Kidney glomerular epithelial cell (primary cell): ENCODE measurements at places on chromosomes 3 and 15.

GRCh38 chr3:37053753-37054152, 60.4 kb downstream of the MLH1 start:
- no peak for DNase-seq

- no peak for DNase-seq
Measured at GRCh38 chr15:89783111-89783860, 7.2 kb downstream of the MESP2 start.

GRCh38 chr15:89674526-89674925, 4.6 kb downstream of the PLIN1 start:
- no peak for DNase-seq

DNA sequence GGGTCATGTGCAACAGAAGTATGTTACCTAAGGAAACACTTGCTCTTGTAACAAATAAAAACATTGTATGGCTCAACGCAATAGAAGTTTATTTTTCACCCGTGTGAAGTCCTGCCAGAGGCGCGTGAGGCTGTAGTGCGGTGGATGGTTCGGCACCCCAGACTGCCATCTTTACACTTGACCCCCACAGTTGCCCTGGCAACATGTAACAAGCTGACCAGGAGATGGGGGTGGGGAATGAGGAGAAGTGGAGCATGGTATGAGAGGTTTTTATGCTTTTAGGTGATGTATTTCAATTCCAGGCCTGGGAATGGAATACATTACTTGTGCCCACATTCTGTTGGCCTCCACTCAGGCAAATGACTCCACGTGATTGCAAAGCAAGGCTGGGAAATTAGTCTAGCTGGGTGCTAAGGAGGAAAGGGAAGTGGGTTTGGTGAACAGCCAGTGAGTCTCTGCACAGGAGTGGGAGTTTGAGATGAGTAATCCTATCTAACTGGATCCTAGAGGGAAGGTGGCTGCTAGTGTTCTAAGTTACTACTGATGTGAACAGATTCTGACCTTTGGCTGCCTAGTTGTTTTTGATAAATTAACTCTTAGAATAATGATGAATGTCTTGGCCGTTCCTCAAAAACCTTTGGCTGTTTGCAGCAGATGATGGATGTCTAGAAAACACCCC, 33.8 kb upstream of the GREM1 start:
- DNase-seq = peak; percentile 96

- DNase-seq = no peak
Measured at GRCh38 chr3:177338697-177339219, 141.5 kb upstream of the TBL1XR1 start.

GRCh38 chr3:138949002-138949418, 2.0 kb downstream of the FOXL2NB start:
- peak; percentile 29 for DNase-seq

DNA sequence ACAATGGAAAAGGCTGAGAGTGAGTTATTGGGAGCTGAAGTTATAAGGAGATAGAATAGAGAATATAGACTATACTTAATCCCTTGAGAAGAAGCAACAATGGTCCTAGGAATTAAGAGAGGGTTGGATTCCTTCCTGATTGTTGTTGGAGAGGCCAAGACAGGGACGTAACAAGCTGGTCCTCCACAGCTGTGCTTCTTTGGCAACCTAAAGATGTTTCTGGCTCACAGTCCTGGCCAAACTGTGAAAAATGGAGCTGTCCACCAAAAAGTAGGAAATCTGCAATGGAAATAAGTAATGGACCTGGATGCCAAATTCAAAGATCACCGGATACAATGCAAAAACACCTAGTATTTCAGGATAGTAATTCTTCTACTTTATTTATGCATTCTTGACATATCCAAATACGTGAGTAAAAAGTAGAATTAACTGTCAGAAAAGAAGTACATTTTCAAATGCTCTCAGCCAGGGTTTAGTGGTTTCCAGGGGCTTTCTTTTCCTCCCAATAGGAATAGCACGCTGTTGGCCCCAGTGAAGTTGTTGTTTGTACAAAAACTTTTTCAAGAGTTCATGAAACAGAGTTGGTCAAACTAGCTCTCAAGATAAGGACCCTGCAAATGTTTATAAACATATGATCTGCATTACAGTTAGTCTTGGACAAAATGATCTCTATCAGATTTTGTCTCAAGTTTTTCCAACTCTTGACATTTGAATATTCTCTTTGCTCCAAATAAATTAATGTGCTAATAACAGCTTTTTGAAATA, 28.3 kb downstream of the CERS3 start:
- DNase-seq = no peak

DNA sequence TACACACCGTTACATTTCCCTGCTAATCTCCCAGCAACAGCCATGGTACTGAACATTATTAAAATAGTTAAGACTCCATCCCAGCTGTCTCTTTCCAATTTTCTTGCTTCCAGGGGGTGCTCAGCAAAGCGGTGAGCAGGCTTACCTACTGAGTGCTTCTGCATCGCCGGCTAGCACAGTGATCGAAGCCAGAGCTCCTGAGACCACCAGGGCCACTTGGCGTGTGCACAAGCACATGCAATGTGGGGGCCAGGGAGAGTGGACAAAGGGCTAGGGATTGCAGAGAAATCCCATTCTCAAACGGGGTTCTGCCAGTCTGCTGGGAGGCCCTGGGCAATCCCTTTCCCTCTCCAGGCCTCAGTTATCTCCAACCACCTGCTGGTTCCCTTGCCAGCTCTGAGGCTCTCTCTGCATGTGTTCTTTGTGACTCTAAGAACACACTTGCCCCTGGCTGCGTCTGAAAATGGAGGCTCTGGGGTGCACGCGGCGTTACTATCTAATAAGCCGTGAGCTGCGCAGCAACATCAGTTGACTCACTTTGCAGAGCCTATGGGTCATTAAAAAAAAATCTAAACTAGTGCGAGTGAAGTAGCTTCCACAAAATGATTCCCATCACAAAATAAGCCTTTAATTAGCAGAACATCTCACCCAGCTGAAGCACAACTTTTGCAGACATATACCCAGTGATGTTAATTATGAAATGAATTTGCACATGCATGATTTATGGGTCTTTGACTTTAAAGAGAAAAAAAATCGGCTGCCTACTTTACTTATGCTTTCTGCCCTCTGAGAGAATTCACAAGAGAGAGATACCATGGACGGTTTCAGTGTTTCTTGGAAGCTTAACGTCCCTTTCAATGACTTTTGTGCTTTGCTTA, 271.5 kb downstream of the TLE3 start:
- DNase-seq = no peak

DNA sequence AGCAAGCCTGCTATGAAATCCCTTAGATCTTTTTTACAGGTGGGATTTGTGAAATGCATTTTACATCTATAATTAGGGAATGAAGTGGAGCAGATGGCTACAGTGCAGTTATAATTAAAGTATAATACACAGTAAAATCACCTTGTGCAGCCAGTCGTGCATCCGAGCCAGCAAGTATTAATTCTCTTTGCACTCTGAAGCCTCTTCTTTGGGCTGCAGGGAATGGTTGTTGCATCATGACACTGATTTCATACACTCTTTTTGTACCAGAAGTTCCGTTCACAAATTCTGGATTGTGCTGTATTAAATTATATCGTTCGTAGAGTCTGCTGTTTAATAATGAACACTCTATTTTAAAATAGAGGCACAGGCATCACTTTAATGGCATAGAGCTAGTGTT, 28.7 kb upstream of the TP63 start:
- no peak for DNase-seq

- DNase-seq = peak; percentile 27
Measured at GRCh38 chr15:99909592-99910295, 176.5 kb upstream of the LYSMD4 start.

DNA sequence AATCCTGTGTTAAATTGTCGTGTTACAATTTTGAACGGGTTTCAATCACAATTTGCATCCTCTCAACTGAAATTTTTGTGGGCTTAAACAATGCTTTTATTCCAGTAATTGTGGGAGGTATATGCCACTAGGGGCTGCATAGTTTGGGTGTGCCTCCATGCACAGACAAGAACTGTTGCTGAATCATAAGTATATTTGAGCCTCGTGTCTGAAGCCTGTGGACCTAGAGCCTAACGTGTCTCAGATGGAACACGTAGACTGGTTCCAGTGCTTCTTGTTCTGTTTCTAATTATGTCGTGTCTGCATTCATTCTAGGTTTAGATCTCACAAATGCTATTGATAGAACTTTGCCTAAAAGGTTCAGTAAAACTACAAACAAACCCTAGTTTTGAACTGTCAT, 363.4 kb downstream of the RBMS3 start:
- no peak for DNase-seq

DNA sequence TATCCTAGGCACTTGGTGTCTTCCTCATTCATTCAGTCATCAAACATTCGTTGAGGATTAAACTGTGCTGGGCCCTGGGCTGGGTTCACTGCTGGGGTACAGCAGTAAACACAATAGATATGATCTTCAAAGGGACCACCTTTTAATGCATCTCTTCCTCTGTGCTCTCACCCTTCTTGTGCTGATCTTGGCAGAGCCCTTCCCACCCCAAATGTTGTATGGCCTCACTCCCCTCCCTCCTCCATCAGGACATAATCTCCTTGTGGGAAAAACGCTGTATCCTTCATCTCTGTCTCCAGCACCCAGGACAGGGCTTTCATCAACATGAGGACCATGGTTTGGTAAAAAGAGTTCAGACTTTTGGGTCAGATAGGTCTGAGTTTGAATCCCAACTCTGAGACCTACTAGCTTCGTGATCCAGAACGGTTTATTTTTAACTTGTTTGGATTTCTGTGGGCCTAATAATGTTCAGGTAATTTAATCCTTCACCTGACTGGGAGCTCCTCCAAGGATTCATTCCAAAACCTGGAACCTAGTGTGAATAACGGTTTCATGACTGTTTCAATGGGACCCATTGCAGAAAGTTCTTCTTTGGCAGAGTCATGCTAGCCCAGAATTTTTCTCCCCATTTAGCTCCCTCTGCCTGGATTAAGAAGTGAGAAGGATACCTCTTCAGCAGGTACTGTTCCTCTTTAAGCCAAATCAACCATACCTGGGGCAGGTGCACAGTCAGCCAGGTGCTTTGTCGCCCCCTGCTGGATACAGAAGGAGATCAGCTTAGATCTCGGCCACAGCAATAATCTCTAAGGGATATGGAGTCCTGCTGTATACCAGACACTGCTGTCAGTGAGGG, 5.2 kb upstream of the WNT7A start:
- peak; percentile 13 for DNase-seq
